ENCODE measurements at places on chromosomes 11 and 22.

DNA sequence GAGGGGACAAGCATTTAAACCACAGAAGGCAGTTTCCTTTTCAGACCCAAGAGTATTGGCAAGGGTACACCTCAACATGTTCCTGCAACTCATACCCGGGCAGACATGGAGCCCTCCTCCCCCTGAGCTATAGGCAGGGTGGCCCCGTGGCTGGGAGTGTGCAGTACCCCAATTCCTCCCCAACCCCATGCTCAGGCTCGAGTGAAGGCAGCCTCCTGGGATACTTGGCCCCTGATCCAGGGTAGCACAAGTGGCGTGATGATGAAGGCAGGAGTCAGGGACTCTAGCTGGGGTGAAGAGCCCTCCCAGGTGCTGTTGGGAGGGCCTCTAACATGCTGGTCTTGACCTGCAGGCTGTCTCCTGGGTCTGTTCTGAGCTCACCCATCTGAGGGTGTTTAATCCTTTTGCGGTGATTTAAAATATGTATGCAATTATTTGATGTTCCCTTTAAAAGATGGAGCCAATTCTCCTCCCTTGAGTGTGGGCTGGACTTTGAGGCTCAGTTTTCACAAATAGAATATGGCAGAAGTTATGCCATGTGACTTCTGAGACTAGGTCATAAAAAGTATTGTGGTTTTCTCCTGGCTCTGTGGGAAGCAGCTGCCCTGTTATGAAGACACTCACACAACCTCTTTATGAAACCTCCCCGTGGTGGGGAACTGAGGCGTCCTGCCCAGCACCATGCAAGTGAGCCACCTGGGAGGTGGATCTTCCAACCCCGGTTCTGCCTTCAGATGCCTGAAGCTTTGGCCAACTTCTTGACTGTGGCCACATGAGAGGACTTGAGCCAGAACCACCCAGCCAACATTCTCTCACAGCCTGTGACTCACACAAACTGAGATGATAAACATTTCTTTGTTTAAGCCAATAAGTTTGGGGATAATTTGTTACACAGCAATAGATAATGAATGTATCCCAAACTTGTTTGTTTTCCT is 54.7 kb upstream of the NECTIN1 start:
- no peak for DNase-seq

DNA sequence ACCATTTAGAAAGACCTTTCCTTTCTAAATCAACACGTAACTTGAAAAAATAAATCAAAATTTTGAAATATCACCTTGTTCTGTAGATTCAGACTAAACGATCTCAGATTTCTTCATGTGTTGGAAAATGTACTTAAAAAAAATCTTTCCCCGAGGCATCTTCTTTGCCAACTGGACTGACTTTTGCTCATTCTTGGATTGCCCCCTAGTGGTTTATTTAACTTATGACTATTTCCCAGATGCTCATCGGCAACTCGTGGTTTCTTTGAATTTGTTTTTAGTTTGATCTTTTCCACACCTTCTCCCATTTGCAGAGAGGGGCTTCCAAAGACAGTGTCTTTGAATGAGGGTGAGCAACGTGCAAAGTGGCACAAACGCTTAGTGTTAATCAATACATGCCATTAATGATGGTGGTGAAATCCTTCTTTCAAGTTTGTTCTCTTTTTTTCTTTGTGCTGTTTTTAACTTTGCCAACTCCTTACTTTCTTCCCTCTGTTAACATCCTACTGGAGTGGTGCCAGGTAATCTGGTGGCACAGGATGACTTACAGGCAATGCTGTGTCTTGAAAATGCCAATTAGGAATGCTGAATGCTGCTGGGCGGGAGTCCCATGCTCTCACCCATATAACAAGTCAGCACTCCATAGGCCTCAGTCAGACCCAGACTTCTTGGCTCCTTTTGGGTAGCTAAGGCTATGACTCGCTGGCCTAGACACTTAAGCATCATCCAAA is 18.3 kb downstream of the PRSS23 start:
- DNase-seq = no peak

DNA sequence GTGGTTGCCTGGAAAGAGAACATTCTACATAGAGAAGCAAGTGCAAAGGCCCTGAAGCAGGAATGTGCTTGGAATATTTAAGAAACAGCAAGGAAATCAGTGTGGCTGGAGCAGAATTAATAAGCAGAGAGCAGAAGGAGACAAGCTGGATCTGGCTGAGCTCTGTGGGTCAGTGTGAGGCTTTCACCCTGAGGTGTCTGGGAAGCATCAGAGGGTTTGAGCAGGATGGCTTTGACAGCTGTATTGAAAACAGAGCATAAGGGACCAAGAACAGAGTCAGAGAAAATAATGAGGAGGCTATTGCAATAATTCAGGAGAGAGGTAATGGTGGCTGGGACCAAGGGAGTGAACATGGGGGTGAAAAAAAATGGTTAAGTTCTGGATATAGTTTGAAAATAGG is 199.6 kb downstream of the NXPE2 start:
- no peak for DNase-seq

- DNase-seq = no peak
Observed at GRCh38 chr11:12090761-12091258, 19.6 kb upstream of the MICAL2 start.

GRCh38 chr11:123103326-123103980 is 41.5 kb upstream of the HSPA8 start:
- DNase-seq = peak; percentile 76

- no peak for DNase-seq
Observed at GRCh38 chr11:3192511-3193372, 25.9 kb downstream of the MRGPRG start.

- DNase-seq = no peak
Observed at GRCh38 chr11:132714859-132715440, 817.4 kb downstream of the OPCML start.

DNA sequence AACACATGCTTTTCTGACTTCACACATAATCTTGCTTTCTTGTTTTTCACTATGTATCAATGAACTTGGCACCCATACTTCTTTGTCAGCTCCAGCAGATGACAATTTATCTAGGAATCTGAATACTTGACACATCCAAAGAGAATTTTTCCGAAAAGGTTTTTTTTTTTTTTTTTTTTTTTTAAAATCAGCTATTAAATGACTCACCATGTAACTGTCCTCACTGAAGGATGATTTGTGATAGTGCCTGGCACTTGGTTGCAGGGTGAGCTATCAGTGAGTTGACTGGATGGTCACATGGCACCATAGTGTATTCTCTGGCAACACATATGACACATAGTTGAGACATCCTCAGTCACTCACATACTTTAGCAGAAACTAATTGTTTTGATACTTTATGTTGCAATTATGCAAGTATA is 133.4 kb upstream of the E2F8 start:
- DNase-seq = no peak

- DNase-seq = no peak
Observed at GRCh38 chr11:48162885-48163268, 53.7 kb upstream of the OR4B1 start.

DNA sequence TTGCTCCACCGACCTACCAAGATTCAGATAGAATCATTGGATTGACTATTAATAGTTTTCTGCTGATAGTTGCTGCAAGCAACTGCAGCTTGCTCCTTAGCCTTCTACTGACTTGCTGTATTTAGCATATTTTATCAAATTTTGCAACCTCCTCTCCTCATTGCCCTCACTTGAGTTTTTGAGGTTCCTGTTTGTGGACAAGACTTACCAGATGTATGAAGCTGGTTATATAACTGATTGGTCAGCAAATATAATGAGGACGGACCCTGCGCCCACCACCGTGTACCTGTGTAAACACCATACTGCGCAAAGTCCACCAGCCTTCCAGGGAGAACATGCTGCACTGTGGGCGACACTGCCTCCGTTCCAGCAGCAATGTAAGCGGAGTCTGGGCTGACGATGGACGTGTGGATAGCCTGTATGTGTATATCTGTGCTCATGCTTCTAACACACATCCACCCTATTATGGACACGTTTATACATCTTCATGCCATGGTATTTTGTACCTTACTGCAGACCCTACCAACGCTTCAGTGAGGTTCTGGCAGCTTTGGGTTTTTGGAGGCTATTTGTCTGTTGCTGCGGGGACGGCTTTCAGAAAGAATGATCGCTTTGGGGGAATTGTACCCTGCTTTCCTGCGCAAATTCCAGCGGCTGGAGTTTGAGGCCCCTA is 1.5 kb upstream of the USP18 start:
- DNase-seq = no peak

DNA sequence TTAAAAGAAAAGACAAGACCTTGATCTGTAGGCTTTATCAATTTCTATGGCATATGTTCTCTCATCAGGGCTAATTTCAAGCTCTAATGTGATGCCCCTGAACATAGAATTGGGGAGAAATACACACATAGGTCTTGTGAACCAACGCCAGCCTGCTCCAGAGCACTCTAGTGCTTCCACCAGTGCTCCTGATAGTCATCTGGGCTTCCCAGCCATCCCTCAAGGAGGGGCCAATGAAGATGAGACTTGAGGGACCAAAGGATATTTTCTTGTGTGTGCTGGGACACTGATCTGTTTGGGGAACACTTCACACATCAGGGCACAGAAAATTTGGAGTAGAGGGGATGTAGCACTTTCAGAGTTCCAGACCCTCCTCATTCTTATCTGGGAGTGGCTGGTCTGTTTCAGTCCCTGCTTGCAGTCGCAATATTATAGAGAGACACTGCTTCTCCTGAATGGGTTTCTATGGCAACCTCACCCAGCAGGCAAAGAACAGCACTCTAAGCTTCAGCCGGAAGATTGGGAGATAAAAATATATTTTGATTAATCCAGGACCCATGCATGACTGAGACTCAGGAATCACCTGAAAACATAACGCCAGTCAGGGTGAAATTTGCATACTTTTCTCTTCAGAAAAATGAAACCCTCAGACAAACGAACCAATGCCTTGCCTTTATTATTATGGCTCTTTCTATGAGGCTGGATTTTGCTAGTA is 28.4 kb upstream of the SCN3B start:
- DNase-seq = peak; percentile 25

DNA sequence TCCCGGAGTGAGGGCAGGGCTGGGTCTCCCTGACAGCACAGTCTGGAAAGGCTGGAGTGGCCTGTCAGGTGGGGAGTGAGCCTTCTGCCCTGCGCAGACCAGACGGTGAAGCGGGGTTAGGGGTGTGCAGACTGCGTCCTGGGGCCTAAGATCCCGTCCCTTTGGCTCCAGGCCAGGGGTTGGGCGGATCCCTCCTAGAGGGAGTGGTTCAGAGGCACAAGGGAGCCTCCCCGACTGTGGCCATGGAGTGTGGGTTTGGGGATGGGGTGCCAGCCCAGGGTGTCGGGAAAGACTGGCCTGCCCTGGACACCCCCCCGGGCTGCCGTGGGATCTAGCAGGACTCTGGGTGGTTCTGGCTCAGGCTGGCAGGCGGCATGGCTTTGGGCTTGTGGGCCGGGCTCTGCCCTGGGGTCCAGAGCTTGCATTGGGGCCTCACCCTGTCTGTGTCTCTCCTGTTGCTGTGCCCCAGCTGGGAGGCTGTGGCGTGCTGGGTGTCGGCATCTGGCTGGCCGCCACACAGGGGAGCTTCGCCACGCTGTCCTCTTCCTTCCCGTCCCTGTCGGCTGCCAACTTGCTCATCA is 19.5 kb downstream of the TSPAN4 start:
- no peak for DNase-seq

GRCh38 chr22:18113680-18114394 is 3.2 kb downstream of the TUBA8 start:
- DNase-seq = no peak

GRCh38 chr11:69123593-69124545 is 31.9 kb upstream of the SMIM38 start:
- no peak for DNase-seq

DNA sequence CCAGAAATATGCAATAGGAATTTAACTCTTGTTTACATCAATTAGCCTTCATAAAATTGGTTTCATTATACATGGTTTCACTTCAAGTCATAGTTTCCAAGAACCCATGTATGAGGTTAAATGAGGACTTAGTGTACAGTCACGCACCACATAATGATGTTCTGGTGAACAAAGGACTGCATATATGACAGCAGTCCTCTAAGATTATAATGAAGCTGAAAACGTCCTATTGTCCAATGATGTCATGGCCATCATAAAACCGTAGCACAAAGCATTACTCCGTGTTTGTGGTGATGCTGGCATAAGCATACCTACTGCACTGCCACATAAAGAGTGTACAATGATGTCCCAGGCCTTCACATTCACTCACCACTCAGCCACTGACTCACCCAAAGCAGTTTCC is 31.1 kb downstream of the SMCO4 start:
- no peak for DNase-seq

DNA sequence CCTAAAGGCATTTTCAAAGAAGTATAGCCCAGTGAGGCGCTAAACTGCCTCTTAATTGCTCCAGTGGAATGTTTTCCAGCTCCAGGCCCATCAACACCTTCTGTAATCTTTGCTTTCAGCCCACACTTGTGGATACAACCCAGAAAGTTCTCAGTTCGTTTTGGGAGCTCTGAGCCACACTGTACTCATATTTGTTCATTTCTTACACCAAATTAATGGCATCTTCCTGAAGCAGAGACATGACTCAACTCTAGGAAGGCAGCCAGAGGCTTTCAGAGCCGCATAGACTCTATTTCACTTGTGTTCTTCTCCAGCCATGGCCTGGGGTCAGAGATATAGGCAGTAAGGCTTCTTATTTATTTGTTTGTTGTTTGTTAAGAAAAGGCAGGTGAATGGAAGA is 175.5 kb upstream of the NCAM1 start:
- no peak for DNase-seq

GRCh38 chr11:36431429-36432092 is 78.5 kb downstream of the TRAF6 start:
- no peak for DNase-seq

DNA sequence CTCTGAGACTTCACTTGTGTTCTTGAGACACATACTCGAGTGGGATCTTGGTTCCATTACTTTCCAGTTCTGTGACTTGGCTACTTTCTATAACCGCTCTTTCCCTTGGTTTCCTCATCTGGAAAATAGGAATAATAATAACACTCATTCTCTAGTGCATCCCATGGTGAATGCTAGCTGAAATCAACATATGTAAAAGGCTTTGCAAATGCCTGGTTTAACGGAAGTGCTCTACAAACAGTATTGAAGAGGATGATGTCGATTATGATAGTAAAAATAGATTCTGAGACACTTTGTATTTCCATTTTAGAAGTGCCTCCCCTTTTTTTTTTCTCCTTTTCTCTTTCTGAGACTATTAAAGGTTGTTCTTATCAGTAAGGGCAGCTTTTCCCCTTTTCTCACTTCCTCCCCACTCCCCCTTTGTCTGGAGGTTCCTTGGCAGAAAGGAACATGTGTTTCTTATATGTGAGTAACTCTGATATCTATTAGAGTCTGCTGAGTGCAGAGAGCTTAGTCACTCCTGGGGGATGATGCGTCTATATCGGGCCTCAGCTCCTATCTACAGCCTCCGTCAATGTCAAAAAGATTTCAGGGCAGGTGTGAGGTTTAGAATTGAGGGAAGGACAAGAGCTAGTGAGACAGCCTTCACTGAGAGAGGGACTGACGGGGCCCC is 489.3 kb downstream of the NTM start:
- no peak for DNase-seq

DNA sequence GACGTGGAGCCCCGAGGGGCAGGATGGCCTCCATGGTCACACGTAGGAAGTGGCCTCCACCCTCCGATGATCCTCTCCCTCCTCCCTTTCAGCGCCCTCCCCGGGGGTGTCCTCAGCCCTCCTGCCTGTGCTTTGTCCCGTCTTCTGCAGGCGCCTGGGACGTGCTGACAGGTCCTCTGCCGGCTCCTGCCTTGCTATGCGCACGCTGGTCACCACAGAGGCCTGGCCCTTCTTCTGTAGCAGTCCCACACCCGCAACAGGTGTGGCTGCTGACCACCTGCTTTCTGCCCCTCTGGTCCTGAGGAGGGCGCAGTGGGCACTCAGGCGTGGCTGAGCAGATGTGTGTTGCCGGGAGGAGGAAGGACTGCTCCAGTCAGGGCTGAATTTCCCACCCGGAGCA is 27.7 kb upstream of the PPP6R3 start:
- no peak for DNase-seq

All from hippocampal formation (tissue), 2 donors.